Mammary epithelial cell (primary cell): ENCODE measurements at places on chromosomes 12 and 14.
A peak's percentile ranks its signal among the peaks of the same experiment; 100 is the strongest.

GRCh38 chr14:50308363-50308915 lies 3.6 kb downstream of the L2HGDH start:
- DNase-seq, result no peak

GRCh38 chr14:91118511-91119068 lies 4.7 kb downstream of the DGLUCY start:
- DNase-seq, result no peak

GRCh38 chr14:88231603-88232002 lies 91.5 kb downstream of the KCNK10 start:
- DNase-seq, result no peak

GRCh38 chr12:1830981-1831963 lies 10.9 kb downstream of the LRTM2 start:
- peak; percentile 57 for DNase-seq

DNA sequence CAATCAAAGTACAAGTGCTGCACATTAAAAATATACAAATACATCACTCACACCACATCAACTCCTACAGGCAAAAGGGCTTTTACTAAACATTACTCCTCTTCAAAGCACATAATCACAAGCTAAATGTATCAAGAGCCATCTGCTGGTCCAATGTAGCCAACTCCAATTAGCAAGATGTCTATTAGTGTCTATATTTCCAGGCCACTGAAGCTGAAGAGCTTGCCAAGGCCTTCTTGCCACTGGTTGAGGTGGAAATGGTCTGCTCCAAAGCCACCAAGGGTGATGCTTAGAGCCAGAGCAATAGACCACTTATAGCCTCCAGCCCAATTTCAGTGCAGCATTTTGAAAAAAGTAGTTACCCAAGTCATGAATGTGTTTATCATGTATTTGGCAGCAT lies 54.4 kb downstream of the RASSF9 start:
- no peak for DNase-seq

DNA sequence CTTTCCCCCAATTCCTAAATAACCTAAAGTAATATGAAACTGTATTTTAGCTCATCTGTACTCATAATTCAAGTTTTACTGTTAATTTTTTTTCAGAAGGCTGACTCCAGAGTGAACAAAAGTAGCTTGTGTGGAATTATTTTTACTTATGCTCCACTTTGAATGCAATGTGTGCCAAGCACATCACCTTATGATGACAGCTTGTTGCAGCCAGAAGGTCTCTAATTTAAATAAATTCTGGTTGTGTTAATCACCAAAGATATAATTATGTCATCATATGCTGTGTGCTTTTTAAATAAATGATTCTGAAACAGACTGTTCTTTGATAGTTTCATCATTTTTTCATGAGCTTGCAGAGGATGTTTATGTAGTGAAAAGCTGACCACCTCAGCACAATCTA lies 283.1 kb downstream of the TMEM117 start:
- no peak for DNase-seq

DNA sequence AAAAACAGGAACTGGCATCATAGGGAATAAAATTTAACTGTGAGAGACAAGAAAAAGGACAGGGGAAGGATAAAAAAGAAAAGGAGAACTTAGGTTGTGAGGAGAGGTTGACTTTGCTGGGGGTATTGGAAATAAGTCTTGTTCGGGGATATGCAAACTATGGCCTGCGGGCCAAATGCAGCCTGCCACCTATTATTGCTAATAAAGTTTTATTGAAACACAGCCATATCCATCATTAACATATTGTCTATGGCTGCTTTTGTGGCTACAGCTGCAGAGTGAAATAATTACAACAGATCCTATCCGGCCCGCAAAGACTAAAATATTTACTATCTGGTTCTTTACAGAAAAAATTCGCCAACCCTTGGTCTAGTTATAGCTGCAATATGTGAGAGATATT lies 18.6 kb downstream of the BBS10 start:
- DNase-seq, result no peak

GRCh38 chr12:116343331-116343884 lies 65.9 kb upstream of the MED13L start:
- DNase-seq, result no peak

DNA sequence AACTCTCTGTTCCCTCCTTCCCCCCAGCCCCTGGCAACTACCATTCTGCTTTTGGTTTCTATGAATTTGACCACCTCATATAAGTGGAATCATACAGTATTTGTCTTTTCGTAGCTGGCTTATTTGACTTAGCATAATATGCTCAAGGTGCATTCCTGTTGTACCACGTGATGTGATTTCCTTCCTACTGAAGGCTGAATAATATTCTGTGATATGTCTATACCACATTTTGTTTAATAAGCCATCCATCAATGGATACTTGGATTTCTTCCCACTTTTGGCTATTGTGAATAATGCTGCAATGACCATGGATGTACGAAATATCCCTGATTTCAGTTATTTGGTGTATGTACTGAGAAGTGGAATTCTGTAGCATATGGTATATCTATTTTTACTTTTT lies 16.3 kb downstream of the NDUFA9 start:
- DNase-seq, result no peak

- DNase-seq, result peak; percentile 43
Observed at GRCh38 chr12:14885718-14886221, at the start of gene MGP. TSS of gene MGP (minus strand) at chr12:14885854. CDS start at chr12:14885791, 63 bp downstream.

DNA sequence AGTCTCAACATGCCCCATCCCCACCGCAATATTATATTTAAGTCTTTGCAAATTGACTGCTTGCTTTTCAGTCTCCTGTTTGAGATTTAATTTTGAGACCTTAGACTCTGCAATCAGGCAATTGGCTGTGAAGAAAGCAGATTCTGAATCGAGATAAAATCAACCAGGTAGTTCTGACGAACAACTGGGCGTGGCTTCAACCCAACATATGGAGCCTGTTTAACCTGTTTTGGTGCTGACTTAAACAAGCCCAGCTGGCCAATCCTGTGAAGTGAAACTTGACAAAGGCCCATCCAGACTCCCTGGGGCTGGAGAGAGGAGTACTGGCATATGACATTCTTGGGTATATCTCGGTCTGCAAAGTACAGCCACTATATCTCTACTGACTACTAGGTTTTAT lies 9.8 kb upstream of the CIPC start:
- DNase-seq, result peak; percentile 92

DNA sequence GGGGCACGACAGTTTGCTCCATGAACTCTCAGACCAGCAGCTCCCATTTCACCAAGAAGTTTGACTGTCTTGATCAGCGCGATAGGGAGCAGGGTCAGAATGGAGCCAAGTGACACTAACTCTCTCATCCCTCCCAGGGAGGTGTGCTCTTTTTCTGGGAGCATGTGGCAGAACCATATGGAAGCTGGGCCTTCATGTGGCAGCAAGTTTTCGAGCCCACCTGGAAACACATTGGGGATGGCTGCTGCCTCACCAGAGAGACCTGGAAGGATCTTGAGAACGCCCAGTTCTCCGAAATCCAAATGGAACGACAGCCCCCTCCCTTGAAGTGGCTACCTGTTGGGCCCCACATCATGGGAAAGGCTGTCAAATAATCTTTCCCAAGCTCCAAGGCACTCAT lies 24.0 kb downstream of the ITGA7 start:
- DNase-seq, result no peak

GRCh38 chr12:112126000-112126438 lies 659 bp downstream of the TRAFD1 start:
- no peak for DNase-seq

GRCh38 chr12:110024051-110024450 lies 24.3 kb downstream of the C12orf76 start:
- DNase-seq, result no peak

GRCh38 chr14:68606176-68606575 lies 186.7 kb downstream of the ZFP36L1 start:
- DNase-seq, result no peak

DNA sequence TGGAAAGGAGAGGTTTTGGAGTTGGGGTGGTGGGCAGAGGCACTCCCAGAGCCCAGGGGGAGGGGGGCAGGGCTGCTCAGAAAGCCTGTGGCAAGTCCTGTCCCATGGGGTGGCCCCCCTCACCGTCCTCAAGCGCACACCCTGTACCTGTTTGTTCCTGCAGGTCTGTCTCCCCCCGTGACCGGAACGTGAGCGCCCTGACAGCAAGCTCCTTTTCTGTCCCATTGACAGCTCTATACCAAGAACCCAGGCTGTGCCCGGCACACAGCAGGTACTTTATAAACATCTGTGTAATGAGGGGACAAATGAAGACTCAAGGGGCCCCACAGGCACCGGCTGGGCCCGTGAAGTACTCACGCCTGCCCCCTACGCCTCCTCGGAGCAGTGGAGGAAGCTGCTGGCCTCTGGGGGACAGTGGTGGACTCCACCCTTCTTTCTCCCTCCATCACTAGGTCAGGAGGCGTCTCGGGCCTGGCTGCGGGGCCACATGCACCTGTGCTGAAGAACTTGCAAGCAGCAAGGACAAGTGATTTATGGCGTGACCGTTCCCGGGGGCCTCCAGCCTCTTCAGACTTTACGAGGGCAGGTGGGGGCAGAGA lies 65.8 kb downstream of the GALNT9 start:
- DNase-seq, result no peak

DNA sequence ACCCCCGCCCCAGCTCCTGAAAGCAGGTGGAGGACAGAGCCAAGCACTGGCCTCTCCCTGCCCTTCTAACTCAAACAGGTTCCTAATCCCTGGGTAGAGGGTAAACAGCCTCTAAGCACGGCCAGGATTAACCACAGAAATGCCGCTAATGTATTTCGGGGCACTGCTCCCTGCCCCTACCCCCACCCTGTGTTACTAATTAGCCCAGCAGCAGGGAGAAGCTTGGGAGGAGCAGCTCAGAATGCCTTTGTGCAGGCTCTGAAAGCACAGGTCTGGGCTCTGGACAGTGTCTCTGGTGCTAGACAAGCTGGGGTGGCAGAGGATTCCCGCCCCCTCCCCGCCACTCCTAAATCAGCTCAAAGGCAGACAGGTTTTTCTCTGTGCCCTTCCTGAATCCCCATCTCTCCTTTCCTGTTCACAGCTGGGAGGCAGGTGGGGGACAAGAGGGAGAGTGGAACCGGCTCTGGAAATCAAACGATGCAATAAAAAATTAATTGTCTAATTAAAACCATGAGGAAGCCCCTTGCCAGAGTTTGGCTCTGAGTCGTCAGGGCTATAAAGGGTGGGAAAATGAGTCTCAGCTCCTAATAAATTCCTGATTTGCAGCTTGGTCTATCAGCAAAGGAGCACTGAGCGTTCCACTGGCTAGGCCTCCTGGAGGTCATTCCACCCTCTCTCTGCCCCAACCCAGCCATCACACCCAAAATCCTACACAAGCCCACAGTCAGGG lies 53.0 kb downstream of the SMUG1 start:
- DNase-seq, result no peak

- DNase-seq, result no peak
Observed at GRCh38 chr12:118850244-118850825, 131.0 kb upstream of the SRRM4 start.

DNA sequence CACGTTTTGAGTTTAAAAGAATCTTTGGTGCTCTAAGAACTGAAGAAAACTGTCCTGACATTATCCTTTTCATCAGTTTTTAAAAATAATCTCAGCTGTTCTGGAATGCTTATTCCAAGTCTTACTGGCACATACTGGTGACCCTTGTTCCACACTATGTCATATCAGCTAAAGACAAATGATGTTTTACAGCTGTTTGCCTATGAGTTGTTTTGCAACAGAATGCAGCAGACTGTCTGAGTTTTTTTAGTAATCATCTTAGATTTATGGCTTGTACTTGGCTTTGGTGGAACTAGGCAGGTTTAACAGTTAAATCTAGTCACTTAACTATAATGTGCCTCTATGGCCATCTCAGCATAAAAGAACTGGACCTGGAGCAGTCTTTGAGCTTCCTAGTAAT lies 91.6 kb upstream of the GRIN2B start:
- DNase-seq, result no peak

GRCh38 chr14:92613008-92613658 lies 99.6 kb downstream of the RIN3 start:
- DNase-seq, result no peak

- DNase-seq, result peak; percentile 29
Observed at GRCh38 chr12:50132505-50133135, 20.6 kb downstream of the COX14 start.

GRCh38 chr12:116710370-116711150 lies 27.3 kb downstream of the SPRING1 start:
- DNase-seq, result no peak

DNA sequence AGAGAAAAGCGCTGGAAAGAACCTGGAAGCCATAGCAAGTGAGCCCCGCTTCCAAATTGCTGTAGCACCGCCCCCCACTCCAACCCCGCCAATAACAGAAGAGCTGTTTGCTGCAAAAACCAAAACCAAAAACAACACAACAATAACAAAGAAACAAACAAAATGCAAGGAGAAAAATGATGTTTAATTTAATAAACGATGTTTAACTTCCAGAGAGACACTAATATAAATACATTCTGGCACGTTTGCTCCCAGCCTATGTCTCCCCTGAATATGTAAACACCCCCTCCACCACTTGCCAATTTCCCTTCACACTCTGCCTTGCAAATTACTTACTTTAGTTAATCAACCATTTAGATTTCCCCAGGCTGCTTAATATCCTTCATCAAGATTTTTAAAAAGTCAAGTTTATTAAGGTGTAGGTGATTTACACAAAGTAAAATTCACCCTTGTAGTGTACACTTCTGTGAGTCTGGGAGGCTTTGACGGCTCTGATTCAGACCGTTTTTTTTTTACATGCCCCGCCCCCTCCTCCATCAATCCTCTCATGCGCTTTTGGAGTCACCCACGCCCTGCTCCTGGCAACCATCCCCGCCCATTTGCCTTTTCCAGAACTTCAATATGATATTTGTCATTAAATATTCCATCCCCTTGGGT lies 482 bp upstream of the IFI27L2 start:
- peak; percentile 69 for DNase-seq

DNA sequence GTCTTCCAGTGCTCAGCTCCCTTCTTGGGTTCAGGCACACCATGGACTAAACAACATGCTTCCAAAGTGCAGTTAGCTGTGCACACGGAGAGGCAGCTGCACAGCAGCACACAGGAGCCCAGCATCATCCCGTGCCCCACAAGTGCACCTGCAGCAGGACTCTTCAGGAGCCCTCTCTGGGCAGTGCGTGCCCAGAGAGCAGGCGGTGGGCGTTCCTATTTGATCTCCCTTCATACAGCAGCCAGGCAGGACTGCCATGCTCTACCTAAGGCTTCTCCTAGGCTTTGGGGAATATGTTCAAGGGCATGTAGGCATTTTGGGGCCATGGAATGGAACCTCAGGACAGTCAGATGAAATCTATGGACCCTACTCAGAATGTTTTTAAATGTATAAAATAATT lies 35.5 kb downstream of the ANO2 start:
- DNase-seq, result no peak

DNA sequence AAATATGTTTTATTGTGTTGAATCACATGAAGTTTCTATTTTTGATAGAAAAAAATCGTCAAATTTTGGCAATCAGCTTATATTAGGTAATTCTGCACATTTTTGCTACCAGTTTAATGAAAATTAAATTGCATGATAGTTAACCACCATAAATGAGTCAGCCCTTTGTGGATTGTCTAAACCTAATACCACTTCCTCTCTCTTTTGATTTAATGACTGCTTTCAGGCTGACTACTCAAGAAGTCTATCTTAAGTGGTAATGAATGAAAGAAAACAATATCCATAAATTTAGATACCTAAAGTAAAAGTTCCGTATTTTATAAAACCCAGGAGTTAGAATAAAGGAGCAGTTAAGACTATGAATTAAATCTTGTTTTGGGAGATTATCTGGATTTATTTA lies 450.5 kb downstream of the TMEM117 start:
- peak; percentile 52 for DNase-seq

GRCh38 chr12:71456990-71457389 lies 17.4 kb downstream of the LGR5 start:
- no peak for DNase-seq
